ENCODE measurements at places on chromosomes 3 and 15. TPM values are rescaled to one million over a fixed set of nuclear protein-coding genes. Genes with fewer than 3 reads are reported as not detected.

The WDR93 gene
- not detected for total RNA-seq

The BFSP2 gene
- not detected for total RNA-seq

The SPINT1 gene
- 1.7 TPM for total RNA-seq

The NRG4 gene
- total RNA-seq = not detected

The SLC6A1 gene
- 1.9 TPM for total RNA-seq

The SMCO1 gene
- total RNA-seq = 67.4 TPM

The A4GNT gene
- total RNA-seq = not detected

The PIERCE2 gene
- 4.8 TPM for total RNA-seq

The FAM3D gene
- not detected for total RNA-seq

The FGF12 gene
- total RNA-seq = 504 TPM

The CD200 gene
- 0.91 TPM for total RNA-seq

The GREM1 gene
- total RNA-seq = not detected

The CD80 gene
- not detected for total RNA-seq

The SLC28A2 gene
- not detected for total RNA-seq

The GNB4 gene
- 12.5 TPM for total RNA-seq

The WDR5B gene
- total RNA-seq = 3.0 TPM

The CADM2 gene
- 0.32 TPM for total RNA-seq

The GATM gene
- total RNA-seq = 15.7 TPM

The GMPS gene
- total RNA-seq = 23.5 TPM

The GOLGA6L7 gene
- total RNA-seq = not detected

The CPN2 gene
- 0.87 TPM for total RNA-seq

Measured in heart right ventricle (tissue), 16 donors.